ENCODE measurements at places on chromosomes 2 and 18.

- DNase-seq = no peak
Observed at GRCh38 chr2:145860083-145860482, 1340.2 kb upstream of the ZEB2 start.

- DNase-seq = peak; percentile 67
Observed at GRCh38 chr2:60213865-60214625, 339.4 kb downstream of the BCL11A start.

DNA sequence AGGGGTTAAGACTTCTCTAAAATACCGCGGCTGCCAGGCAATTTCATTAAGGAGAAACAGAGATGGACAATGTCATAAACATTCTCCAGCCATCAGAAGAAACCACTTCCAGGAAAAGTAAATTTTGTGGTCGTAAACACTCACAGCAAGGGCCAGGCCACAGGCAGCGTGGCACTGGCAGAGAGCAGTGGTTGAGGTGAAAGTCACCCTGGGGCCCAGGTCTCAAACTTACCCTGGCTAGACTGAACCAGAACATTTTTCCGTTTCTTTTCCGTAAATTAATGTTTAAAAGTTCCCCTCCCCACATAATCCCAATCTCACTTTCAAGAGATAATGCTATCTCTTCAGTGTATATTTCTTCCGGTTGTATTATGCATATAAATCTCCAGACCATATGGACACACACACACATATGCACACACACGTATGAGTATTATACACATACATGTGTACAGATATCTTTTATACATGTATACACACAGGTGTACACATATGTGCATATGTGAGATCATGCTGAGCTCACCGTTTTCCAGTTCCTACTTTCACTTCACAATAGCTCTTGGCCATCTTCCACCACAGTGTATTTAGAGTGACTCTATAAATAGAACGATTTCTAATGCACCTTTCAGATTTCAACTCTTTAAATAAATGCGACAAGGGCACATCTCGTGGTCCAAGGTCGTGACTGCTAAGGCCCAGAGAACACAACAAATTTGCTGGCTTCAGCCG is 90.1 kb downstream of the MALT1 start:
- no peak for DNase-seq

GRCh38 chr2:239820836-239821693 is 204.1 kb downstream of the NDUFA10 start:
- DNase-seq = no peak

GRCh38 chr2:176464886-176465564 is 195.8 kb downstream of the MTX2 start:
- no peak for DNase-seq

GRCh38 chr2:99562516-99562915 is 72.7 kb upstream of the REV1 start:
- DNase-seq = no peak

GRCh38 chr2:35347561-35347960 is 1008.0 kb upstream of the CRIM1 start:
- DNase-seq = no peak

GRCh38 chr2:120840795-120841487 is 105.3 kb downstream of the GLI2 start:
- no peak for DNase-seq

DNA sequence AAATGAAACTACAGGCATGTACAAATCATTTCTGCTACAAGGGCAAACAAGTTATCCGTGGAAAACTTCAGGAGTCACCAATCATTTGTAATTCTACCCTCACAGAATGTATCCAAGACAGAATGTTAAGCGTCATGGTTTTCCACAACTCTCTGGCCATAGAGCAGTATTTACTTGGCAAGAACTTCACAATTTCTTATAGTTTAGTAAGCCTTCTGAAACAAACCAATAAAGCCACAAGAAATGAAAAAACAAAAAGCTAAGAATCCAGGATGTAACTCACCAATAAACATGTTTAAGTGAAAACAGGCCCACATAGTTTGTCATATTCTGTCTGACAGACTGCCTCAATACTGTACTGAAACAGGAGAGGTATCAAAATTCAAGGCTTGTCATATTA is 70.3 kb downstream of the LNPK start:
- no peak for DNase-seq

DNA sequence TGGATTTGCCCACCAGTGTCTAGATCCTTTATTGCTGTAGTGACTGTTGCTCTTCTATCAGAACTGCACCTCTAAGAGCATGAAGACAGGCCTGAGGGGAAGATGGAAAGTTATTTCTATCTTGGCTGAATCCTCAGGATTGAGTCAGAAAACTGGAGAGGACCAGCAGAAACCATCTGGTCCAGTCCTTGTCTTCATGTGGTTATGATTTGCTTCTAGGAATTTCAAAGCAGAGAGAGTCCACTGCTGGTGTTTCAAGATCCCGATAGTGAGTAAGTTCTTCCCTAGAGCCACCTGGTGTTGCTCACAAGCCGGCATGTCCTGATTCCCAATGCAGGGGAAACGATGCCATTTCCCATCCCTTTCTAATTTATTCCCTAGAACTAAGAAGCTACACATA is 84.2 kb downstream of the NCKAP5 start:
- DNase-seq = no peak

- no peak for DNase-seq
Observed at GRCh38 chr18:7921938-7922587, 354.9 kb downstream of the PTPRM start.

GRCh38 chr2:64649626-64650025 is 4.1 kb downstream of the SERTAD2 start:
- no peak for DNase-seq

- DNase-seq = no peak
Observed at GRCh38 chr2:174292908-174293307, 41.8 kb upstream of the SP9 start.

- no peak for DNase-seq
Observed at GRCh38 chr2:201452058-201452921, 750 bp downstream of the STRADB start.

DNA sequence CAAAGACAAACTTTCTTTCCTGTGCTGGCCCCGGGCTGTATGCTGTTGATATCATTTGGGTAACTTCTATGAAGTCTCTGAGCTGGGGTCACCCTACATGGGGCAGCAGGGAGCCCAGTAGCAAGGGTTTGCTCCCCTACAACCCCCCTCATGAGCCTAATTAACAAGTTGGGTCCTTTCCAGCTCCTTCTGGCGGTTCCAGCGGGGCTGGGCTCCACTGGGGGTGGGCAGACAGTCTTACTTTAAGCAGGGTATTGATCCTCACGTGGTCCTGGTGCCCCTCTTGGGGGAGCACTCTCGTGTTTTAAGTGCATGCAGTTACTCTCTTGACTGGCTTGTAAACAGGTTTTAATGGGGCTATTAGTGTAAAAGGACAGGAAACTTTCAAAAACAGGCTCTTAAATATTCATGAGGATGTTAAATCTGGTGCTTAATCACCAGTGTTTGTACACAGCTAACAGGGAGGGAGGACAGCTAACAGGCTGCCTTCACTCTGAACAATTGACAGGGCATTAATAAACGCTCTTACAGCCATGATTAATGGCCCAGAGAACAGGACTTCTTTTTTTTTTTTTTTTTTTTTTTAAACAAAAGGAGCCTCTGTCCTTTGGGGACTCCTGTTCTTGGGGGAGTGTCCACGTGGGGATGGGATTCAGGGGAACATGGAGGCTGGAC is 36.6 kb upstream of the SKOR2 start:
- no peak for DNase-seq

GRCh38 chr2:184498936-184499335 is 99.4 kb upstream of the ZNF804A start:
- DNase-seq = no peak

GRCh38 chr18:13640266-13640860 is 86.0 kb downstream of the FAM210A start:
- DNase-seq = no peak

GRCh38 chr2:120936476-120937334 is 201.0 kb downstream of the GLI2 start:
- DNase-seq = no peak

DNA sequence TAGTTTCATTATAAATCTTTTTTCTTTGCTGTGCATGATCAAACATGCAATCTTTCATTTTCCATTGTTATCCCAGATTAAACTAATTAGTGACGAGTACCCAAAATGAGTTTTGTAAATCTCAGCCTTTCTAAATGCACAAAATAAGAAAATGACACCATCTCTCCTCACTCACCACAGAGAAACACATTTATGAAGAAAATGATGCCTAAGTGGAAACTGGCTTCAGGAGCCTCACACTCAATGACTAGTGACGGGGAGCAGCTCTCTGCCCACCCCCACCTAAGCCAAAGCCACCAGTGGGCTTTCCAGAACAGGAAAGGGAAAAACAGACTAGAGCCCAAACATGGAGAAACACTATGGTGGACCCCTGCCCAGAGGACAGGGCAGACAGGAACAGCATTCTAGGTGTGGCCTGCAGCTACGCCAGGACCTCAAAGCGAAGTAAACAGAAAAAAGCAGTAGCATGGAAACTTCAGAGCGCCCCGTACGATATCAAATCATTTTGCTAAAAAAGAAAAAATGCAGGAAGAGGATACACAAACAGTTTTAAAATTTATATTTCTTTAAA is 113.5 kb downstream of the RBMS1 start:
- DNase-seq = no peak

GRCh38 chr18:58653814-58654509 is 17.3 kb upstream of the MALT1 start:
- no peak for DNase-seq

DNA sequence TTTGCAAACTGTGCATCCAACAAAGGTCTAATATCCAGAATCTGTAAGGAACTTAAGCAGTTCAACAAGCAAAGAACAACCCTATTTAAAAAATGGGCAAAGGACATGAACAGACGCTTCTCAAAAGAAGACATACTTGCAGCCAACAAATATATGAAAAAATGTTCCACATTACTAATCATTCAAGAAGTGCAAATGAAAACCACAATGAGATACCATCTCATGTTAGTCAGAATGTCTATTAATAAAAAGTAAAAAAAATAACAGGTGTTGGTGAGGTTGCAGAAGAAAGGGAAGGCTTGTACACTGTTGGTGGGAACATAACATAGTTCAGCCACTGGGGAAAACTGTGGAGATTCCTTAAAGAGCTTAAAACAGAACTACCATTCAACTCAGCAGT is 126.2 kb downstream of the NAT8 start:
- DNase-seq = no peak

- no peak for DNase-seq
Observed at GRCh38 chr18:35836932-35837331, 135.5 kb upstream of the RMP24 start.

DNA sequence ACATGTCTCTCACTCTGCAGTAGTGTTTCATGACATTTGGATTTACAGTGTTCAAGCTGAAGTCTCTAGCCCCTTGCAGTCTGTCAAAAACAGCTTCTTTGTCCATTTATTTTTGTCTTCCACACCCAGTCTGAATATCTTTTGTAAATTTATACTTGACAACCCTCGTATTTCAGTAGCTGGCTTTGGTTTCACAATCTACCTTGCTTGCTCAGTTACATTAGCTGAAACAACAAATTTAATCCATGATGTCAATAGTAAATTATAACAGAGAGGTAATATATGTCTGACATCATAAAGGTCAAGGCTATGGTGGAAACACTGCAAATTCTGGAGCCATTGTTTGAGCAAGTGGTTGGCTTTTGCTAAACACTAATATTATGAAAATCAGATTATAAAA is 328.7 kb downstream of the MTX2 start:
- no peak for DNase-seq

- DNase-seq = no peak
Observed at GRCh38 chr2:134346141-134346540, 92.3 kb downstream of the MGAT5 start.

GRCh38 chr2:241759067-241759807 is 17.4 kb upstream of the GAL3ST2 start:
- DNase-seq = no peak

GRCh38 chr2:132725748-132726147 is 55.7 kb upstream of the LYPD1 start:
- DNase-seq = no peak

DNA sequence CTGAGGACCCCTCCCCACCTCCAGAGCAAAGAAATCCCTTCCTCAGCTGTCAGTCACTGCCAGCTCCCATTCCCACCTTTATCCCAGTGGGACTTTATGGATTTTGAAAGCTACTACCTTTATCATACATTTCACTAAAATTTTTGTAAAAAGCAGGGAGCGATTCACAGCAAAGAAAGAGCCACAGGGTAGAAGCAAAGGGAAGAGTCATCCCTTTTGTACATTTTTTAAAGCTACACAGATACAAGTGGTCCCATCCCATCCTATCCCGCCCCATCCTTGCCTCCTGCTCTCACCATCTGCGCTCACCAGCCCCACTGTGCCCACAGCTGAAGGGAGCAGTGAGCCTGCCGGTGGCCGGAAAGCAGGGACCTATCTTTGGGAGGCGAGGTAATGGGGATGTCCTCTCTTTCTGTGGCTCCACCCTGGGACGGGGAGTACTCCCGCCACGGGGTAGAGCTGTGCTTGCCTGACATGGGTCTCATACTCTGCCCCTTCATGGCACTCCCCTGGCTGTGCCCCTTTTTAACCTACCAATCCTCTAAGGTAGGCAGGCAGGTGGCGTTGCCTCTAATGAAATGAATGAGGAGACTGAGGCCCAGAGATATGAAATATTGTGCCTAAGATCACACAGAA is 13.2 kb downstream of the SH2D6 start:
- no peak for DNase-seq

- no peak for DNase-seq
Observed at GRCh38 chr2:230202430-230203109, 17.2 kb downstream of the SP110 start.

DNA sequence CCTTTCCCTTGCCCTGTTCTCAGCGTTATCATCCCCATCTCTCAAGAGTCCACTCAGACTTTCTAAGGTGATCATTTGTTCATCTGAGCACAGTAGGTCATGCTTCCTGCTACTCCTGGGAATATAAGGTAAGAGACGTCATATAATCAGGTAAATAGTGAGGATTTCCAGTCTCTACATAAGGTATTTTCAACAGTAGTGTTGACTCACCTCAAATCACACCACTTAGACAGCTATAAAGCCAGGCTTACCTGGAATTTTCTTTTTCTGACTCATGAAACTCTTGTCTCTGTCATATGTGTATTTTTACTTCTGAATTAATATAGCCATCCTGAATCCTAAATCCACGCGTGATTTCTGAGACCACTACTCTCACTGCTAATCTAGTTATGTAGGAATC is 443.2 kb downstream of the ARHGAP15 start:
- no peak for DNase-seq

DNA sequence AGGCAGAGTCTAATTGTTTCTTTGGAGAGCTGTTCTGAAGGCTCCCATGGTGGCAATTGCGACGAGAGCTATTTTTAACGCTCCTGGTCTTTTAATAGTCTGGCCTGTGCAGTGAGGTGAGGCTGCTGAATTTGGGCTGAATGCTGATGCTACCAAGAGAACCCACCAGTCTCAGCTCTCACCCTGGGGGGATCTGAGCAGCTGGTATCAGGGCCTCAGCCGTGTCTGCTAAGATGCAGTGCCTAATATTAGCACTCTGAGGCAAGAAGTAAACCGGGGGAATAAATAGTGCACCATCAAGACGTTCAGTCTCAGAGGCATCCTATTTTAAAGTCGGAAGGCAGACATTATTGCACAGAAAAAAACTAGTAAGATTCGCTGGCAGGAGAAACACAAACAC is 214.8 kb upstream of the PID1 start:
- no peak for DNase-seq

GRCh38 chr2:239303711-239304532 is 96.9 kb downstream of the HDAC4 start:
- DNase-seq = no peak

GRCh38 chr2:239194731-239195317 is 206.0 kb downstream of the HDAC4 start:
- DNase-seq = no peak

- no peak for DNase-seq
Observed at GRCh38 chr2:833180-833579, 117.5 kb upstream of the SNTG2 start.

GRCh38 chr18:63002803-63003445 is 287.6 kb downstream of the PHLPP1 start:
- DNase-seq = peak; percentile 55

Measured in mesendoderm (in vitro differentiated cells).